ENCODE measurements at places on chromosomes 13 and 19.

DNA sequence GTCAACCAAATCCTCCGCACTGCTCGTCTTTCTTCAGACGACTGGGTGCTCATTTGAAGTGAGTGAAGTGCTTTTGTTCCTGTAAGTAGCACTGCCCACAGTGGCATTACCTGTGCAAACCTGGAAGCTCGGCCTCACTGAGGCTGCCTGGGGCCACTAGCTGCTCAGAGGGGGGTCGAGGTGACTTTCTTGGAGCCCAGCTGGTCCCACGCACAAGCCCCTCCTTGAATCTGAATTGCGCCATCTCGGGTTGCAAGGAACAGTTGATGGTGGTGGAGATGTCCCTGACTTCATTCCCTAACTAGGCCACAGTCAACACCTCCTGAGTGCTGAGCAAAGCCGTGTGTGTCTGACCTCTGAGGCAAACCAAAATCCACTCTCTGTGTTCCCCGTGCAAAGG lies 79.3 kb upstream of the GPR183 start:
- DNase-seq: no peak

- no peak for DNase-seq
Observed at GRCh38 chr13:108225440-108225839, 7.2 kb downstream of the ABHD13 start.

DNA sequence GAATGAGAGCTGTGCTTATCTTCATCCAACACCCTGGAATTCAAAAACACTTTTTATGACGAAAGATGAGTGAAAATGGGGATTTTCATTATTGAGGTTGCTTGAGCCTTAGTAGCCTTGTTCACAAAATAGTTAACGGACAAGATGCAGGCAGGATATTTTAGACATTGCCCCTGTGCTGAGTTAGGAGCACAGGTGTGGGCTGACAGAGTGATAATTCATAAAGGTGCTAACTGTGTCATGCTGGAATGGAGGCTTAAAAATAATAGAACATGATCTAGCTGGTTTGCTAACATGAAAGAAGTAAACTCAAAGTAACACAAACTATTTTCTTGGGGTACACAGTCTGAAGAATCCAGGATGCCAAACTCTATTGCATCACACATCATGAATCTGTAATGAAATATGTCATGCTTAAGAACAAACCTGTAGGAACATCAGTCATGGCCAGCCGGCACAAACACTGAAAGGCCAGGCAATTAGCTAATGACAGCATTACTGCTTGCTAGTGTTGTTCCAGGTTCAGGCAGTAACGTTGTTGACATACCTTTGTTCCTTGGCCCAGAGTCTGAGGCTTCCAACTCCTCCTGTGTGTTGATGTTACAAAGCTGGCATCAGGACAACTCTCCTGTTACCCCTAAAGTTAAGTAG lies 55.3 kb downstream of the FRY start:
- DNase-seq: no peak

- DNase-seq: peak; percentile 55
Observed at GRCh38 chr19:44848036-44848811, 2.1 kb downstream of the NECTIN2 start.

- no peak for DNase-seq
Observed at GRCh38 chr19:55069865-55070197, 5.8 kb upstream of the EPS8L1 start.

DNA sequence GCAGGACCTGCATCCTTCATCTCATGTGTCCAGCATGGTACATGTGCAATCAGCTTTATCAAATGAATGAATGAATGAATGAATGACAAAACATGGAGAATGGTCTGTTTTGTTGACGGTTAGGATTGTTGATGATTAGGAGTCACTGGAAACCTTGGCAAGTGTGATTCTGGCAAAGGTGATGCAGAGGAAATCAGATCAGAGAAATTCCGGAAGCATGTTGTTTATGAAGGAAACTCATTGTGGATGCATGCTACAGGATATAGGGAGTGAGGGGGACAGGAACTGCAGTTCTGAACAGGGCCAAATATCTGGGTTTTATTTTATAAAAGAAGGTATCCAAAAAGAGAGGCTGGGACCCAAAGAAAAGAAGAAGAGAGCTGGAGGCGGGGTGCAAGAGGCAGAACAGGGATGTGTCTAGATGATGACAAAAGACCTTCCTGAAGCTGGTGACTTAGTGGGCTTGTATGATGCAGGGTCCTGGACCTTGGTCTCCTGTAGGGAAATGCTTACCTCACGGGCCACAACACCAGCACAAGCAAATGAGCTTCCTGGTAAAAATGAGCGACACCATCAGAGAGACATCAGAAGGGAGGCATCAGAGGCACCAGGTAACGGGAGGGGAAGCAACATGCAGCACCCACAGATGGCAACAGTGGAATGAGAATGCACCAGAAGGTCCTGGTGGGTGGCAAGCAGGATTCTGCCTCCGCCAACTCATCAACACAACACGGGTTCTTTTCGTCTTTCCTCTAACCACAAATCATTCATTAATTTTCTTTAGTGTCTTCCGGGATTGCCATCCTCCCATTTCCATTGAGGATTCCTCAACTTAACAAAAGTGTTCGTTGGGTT lies 159.6 kb downstream of the FOXO1 start:
- no peak for DNase-seq

- DNase-seq: peak; percentile 16
Observed at GRCh38 chr19:49272204-49272603, 52.8 kb downstream of the SLC6A16 start.

DNA sequence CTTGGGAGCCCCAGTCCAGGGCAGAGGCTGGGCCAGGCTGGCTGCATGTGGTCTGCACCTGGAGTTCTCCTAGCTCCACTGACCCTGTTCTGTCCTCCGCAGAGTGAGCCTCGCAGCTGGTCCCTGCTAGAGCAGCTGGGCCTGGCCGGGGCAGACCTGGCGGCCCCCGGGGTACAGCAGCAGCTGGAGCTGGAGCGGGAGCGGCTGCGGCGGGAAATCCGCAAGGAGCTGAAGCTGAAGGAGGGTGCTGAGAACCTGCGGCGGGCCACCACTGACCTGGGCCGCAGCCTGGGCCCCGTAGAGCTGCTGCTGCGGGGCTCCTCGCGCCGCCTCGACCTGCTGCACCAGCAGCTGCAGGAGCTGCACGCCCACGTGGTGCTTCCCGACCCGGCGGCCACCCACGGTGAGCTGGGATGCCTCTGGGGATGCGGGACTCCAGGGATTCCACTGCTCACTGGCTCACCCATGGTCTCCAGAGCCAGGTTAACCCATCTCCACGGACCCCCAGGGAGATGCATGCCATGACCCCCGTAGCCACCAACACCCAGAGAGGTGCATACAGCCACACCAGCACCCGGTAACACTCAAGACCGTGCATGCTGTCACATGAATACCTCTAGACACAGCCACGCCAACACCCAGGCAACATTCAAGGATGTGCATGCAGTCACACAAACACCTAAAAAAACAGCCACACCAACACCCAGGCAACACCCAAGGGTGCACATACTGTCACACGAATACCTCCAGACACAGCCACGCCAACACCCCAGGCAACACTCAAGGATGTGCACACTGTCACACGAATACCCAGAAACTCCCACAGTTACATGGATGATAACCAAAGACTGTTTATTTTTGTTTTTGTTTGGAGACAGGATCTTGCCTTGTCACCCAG lies 8.2 kb downstream of the PKN1 start:
- no peak for DNase-seq

GRCh38 chr19:5990289-5990797 lies 12.4 kb upstream of the RANBP3 start:
- DNase-seq: no peak

DNA sequence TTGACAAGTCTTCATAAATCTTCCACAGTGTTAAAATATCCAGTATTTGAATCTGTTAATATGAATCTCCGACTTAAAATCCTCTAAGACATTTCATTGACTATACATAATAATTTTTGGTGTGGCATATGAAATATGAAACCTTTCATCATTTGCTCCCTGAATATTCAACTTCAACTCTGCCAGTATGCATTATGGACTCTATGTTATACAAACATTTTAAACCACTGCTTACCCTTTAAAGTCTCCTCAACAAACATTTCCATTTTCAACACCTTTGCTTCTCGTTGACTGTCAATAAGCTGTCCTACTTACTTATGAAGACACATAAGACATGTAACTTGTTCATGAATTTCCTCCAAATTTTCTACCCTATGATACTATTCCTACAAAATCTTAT lies 579.4 kb upstream of the SLITRK6 start:
- DNase-seq: no peak

GRCh38 chr13:30366088-30366487 lies 56.2 kb upstream of the UBE2L5 start:
- DNase-seq: no peak

DNA sequence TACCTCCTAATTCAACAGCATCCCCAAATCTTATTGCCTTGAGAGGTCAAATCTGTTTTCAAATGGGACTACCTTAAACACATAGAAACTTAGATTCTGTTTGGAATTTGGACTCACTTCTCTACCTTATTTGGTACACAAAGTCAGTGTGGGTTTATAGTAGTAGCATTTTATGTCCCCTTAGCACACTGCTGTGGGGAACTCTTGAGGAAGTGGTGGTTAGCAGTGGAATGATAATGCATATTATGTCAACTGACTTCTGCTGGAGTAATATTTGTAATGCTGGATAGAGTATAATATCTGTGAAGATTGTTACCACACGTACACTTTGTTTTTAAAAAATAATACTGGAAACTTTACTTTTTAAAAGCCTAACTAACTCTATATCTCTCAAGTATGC lies 386.3 kb downstream of the NDFIP2 start:
- no peak for DNase-seq

GRCh38 chr13:42769650-42770049 lies 11.7 kb upstream of the FAM216B start:
- no peak for DNase-seq

DNA sequence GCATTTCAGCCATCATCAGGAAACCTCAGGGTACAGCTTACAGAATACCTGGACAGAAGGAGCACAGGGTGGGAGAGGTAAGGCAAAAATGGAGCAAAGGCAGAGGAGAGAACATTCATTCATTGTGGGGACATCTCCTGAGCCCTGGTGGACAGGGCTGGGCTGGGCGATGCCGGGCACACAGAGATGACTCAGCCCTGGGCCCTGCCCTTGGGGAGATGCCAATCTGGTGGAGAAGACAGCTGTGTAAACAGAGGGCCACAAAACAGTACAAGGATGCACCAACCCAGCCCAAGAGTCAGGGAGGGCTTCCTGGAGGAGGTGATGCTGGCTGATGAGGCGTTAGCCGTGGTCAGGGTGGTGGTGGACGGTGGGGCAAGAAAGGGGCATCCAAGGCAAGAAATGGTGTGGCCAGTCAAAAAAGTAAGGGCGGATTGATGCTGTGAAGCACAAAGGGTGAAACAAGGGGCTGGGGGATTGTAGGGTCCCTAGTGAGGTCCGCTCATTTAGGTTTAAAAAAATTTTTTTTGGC lies 3.6 kb upstream of the HAS1 start:
- no peak for DNase-seq

DNA sequence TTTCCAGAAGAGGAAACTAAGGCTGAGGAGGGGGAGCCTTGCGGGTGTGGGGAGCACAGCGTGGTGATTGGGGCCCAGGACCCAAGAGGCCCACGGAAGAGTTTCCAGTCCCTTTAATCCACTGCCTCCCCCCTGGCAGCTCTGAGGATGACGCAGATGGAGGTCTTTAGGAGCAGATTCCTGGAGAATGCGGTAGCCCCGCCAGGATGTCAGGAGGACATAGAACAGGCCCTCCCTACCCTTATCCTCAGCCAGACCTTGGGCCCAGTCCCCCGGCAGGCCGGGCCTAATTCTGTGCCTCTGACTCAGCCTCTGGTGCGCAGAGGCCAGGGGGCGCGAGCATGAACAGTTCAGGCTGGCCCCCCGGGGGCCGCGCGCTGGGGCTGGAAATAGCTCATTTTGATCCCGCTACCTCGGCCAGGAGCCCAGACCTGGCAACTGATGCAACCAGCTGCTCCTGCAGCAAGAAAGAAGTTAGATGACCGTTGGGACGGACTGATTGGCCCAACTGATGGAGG lies 461 bp upstream of the HSPB6 start:
- DNase-seq: no peak

- no peak for DNase-seq
Observed at GRCh38 chr19:13441810-13442512, 64.3 kb downstream of the CACNA1A start.
